ENCODE measurements at places on chromosomes 5 and 9.

DNA sequence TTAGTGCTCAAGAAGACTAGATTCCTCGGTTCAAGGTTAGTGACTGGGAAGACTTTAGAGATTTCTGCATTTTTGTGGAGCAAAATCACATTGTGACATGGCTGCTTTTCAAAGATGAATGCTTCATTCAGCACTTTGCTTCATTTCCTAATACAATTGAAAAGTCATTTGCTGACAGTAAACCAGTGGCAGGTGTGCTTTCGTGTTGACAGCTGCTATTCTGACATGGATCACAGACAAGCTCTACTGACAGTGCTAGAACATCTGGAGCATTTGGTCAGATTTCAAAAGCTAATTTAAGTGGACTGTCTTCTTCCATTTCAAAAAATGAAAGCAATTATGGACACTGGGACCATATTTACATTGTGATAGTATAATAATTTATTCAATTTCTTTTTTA lies 1060.1 kb downstream of the PTPRD start:
- no peak for DNase-seq

GRCh38 chr5:89036704-89037489 lies 153.9 kb upstream of the MEF2C start:
- no peak for DNase-seq

- DNase-seq: no peak
Measured at GRCh38 chr9:28365020-28365640, 791.8 kb upstream of the C9orf72 start.

DNA sequence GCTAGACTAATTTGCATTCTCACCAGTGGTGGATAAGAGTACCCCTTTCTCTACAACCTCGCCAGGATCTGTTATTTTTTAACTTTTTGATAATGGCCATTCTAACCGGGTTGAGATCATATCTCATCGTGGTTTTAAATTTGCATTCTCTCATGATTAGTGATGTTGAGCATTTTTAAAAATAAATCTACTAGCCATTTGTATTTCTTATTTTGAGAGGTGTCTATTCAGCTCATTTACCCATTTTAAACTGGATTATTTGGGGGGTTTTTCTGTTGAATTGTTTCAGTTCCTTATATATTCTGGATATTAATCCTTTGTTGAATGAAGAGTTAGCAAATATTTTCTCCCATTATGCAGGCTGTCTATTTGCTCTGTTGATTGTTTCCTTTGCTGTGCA lies 139.6 kb downstream of the ARSB start:
- DNase-seq: no peak

DNA sequence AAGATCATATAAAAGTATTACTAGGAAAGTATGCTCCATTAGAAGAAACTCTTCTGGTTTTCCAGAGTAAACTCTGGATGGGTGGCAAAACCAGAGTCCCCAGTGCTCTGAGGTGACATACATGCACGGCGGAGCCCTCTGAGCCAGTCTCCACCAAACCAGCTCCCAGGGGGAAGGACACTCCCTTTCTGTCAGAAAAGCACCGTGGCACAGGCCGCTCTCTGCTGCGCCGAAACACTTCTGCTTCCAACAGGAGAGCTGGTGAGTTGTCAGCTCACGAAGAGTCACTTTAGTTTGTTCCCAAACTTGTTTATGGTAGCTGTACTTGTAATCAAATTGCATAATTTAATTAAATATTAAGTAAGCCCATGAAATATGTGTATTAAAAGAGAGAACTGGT lies 184.6 kb downstream of the CDK5RAP2 start:
- DNase-seq: no peak

DNA sequence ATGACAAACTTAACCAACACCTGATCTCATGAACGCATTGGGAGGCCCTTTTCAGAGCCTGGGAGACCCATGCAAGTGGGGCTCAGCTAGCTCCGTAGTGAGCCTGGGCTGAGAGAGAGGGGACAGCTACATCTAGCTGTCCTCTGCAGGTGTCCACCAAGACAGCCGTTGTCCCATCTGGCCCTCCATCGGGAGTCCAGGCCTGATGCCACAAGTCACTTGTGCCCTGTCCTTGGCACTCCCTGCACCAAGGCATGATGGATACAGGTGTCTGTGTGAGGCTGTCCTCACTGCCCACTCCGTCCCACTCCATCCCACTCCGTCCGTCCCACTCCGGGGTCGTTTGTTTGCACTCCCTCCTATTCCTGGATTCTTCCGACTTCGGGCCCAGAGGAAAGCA lies 2.5 kb upstream of the EDF1 start:
- DNase-seq: no peak

- no peak for DNase-seq
Measured at GRCh38 chr5:72788866-72789505, 27.5 kb upstream of the TNPO1 start.

DNA sequence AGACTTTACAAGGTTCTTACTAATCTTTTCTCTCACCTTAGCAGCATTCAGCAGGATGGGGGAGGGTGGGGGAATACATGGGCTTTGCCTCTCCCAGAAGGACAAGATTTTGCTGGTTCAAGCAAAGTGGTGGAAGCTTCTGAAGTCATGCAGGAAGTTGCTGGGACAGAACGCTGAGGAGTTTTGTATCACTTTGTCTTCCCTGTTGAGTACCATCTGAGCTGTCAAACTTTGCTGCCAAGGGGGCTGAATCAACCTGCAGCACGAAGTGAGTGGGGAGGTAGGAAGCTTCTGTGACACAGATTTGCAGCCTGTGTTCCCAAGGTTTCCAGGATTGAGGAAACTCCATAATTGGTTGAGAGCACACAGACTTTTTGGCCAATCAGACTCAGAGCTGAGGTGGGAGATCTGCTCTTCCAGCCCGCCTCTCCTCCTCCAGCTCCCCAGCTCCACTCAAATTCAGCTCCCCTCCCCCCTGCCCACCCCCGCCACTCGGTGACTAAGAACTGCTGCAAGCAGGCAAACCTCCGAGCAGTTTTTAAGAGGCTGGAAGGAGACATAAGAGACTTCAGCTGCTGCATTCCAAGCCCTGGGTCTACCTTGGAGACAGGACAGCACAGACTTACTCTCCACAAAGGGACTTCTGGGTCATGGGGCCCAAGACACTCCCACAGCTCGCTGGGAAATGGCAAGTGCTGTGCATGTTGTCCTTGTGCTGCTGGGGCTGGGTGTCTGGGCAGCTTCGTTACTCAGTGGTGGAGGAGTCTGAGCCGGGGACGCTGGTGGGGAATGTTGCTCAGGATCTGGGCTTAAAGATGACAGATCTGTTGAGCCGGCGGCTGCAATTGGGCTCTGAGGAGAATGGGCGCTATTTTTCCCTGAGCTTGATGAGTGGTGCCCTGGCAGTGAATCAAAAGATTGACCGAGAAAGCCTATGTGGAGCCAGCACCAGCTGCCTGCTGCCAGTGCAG lies at the start of gene PCDHGC5:
Gene PCDHGC5 (plus strand): TSS at position 491 of the 971 bp plus-strand sequence. CDS start 160 bp downstream, at position 651.
- DNase-seq: no peak

- no peak for DNase-seq
Measured at GRCh38 chr5:96091874-96092273, 130.2 kb upstream of the ELL2 start.

DNA sequence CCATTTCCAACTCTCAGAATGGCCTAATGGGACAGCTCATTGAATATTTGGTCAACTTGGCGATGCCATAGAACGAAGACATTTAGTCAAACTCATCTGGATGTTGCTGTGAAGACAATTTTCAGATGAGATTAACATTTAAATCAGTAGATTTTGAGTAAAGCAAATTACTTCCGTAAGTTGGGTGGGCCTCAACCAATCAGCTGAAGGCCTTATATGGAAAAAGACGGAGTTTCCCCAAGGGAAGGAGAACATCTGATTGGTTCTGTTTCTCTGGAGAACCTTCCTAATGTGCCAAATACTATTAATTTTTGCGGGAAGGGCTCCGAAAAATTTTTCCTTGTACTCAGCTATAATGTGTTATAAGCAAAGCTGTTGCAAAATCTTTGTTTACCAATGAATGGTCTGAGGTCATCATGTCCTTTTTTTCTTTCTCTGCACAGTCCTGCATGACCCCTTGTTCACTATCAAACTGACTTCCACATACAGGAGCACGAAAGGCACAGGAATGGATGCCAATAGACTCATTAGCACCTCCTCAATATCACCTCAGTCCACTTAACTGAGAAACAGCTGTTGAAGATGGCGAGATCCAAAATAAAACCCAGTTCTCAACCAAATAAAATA lies 27.8 kb downstream of the CRHBP start:
- no peak for DNase-seq

GRCh38 chr9:137462986-137463930 lies 4.1 kb upstream of the NSMF start:
- DNase-seq: no peak

DNA sequence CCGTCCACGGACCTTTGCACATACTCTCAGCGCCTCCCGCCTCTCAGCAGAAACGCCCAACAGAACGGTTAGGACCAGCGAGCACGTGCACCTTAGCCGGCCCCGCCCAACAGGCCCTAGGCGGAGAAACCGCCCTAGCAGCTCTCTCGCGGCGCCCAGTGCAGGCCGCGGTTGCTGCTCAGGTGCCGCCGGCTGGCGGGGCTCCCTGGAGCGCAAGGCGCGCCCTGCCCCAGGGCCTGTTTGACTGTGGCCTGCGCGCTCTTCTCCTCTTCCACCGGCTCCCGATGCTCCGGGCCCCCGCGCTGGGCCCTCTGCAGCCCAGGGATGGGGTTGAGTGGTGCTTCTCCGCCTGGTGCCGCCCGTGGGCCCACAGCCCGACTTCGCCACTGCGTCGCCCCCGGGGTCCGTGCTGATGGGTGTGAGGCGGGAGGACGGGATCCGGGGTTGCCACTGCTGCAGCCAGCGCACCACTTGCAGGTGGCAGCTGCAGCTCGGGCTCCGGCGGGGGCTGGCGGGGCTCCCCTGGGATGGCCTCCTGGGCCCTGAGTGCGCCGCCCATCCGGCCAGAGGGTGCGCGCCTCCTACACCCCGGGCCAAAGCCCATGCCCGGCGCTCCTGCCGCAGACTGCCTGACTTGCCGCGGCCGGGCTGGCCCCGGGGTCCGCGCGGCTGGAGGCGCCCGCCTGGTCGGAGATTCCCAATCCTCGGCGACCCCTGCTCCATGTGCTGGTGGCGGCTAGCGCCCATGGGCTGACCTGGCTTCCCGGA lies 1889.4 kb upstream of the CDH9 start:
- no peak for DNase-seq

DNA sequence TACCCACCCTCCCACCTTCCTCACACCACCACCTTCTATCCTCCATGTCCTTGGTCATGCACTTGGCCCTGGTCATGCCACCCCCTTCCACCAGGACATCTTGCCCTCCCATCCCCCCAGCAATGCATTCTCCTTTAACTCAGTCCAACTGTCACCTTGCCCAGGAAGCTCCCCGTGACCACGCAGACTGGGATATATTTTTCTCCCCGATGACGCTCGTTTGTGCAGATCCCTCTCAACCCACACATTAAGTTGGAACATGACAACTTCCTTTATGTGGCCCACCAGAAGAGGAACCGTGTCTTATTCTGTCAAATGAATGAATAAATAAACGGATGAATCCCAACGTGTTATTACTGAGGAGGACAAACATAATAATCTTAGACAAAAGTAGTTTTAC lies 82.8 kb upstream of the TAS2R1 start:
- DNase-seq: no peak

Data from activated T-helper 1 cell treated with anti-CD3 and anti-CD28 coated beads, Interleukin-2, amount 50 U/mL, for 16 hours (primary cell).